ENCODE measurements at places on chromosomes 12 and 14.

GRCh38 chr14:96225745-96226151, 21.1 kb downstream of the BDKRB2 start:
- no peak for DNase-seq

GRCh38 chr14:45486599-45486998, 233.6 kb upstream of the MIS18BP1 start:
- no peak for DNase-seq

- no peak for DNase-seq
Measured at GRCh38 chr12:32296567-32296966, 102.8 kb upstream of the FGD4 start.

DNA sequence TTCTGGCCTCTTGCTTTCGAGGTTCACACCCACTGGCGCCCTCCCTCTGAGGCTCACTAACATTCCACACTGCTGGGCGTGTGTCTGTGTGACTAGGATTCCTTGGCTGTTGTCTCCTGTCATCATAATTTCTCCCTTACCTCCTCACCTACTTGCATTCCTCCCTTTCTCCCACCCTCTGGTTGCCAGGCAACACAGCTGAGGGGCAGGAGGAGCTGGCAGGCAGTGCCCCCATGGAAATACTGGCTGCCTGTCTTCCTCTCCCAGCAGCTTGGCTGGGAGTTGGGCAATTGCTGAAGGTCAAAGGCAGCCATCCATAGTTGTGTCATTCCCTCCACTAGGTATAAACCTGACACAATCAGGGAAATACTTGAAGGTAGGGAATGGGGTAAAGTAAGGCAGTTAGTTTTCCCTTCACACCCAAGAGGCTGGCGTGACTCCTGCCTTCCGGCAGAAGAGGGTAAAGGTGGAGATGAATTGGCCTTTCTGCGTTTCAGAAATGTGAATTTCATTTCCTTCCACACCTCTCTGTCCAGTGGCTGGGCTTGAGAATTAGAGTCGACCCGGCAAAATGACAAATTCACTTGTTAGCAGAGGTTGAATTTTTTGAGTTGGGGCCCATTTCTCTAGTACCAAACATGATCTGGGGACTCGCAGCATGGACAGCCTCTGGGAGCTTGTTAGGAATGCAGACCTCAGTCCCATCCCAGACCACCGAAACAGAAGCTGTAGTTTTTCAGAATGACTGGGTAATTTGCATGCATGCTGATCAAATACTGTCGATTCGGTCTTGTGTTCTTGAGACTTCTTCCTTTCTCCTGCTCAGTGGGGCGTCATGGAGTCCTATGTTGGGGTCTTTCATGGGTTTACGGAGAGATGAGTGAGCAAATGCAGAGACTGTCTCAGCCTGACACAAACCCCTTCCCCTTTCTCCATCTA, 24.3 kb upstream of the EMP1 start:
- DNase-seq: no peak

DNA sequence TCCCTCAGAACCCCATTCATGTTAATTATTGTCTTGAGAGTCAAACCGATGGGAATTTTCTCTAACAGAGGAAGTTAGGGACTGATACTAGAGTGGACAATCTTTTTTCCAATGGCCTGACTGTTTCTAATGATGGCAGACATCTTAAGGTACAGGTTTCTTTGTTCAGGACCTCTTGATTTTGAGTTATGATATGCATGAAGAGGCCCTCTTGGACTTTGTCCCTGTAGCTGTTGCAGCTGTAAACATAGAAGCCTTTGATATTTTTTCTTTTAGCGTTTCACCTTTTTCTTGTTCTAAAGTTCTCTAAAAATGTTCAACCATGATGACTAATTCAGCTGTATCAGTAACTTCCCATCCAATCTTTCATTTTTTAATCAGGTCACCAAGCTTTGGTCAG, 53.0 kb downstream of the LGR5 start:
- DNase-seq: no peak

GRCh38 chr14:104138718-104139459, 502 bp downstream of the KIF26A start:
- no peak for DNase-seq

DNA sequence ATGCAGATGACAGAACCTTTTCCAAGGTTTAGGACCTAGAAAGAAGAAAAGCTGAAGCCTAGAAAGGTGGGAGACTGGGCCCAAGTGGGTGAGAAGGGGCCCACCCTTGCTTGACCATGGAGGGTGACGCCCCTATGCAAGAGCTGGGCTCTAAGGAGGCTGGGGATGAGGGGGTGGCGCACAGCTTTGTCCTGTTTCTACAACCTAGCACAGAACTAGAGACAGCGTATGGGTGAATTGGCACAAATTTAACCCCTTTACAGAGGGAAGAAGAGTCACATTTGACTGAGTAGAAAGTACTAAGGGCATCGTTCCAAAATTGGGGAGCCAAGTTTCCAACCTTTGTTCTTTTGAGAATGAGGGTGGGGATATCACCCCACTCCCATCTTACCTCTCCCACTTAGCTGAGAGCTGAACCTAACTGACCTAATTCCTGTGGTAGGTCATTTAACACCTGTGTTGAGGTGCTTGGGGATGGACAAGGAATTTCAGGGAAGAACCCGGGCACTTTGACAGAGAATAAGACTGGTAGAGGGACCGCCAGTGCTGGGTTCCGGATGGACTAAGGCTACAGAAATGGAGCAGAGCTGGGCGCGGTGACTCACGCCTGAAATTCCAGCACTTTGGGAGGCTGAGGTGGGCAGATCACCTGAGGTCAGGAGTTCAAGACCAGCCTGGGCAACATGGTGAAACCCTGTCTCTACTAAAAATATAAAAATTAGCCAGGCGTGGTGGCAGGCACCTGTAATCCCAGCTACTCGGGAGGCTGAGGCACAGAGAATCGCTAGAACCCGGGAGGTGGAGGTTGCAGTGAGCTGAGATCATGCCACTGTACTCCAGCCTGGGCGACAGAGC, 5.2 kb downstream of the NFKBIA start:
- DNase-seq: peak; percentile 30

GRCh38 chr12:58767496-58767895, 152.8 kb downstream of the LRIG3 start:
- DNase-seq: no peak

DNA sequence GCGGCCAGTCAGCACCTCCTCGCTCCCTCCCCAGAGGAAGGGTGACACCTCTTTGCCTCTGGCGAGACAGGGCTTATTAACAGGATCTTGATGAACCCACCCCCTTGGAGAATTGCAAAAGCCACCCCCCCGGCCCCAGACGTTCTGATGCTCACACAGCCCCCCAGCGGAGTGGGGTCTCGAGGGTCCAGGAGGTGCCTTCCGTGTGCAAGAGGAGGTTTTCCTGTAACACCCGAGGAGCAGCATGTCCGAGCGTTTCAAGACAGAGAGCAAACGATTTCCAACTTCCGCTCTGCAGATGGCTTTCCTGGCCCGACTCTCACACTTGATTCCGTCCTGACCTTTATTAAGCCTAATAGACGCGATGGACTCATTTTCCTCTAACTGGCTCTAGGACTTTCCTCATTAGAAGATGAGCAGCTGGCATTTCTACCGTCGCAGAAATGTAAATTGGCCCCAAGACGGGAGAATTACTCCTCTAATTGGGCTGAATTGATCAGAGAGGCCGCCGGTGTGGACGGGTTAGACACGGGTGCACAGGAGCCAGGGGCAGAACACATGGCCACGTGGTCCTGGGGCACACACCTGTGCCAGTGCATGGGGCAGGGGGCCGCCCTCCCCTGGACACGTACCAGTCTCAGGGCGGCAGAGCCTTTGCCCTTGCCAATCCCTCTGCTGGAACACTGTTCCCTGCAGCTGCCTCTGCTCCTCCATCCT, 84.4 kb downstream of the NOC4L start:
- no peak for DNase-seq

- no peak for DNase-seq
Measured at GRCh38 chr14:68955851-68956179, 23.3 kb downstream of the ACTN1 start.

DNA sequence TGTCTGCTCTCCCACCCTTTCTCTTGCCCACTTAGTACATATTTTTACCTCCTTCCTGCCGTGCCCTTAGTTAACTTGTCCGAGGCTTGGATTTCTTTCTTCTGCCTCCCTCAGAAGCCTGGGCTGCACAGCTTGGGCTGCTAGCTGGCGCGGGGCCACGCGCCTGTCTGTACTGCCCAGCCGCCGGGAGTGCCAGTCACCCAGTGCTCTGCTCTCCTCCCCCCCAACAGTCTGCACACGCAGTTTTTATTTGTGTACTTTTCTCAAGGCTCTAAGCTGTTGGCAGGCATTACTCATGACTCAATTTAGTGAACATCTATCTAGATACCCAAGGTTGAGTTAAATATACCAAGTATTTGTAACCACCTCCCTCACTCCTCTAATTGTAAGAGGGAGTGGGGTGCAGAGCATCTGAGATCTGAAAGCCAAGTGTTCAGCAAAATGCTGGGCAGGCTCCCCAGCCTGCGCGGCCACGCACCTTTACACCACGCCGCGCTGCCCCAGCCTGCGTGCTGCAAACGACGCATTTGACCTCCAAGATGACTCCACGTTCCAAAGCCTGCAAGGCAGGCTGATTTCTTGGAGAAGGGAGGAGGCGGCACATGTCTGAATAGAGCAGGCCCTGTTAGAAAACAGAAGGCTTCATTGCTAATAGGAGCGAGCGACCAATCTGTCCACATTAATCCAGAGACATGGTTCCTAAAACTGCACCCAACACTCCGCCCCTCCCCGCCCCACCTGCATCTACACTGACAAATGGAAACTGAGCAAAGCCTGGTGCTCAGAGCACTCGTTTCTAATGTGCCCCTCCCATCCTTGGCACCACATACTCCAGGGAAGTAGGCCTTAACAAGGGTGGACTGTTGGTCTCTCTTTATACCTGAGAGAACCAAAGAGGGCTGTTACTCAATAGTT, 18.2 kb upstream of the CACNA2D4 start:
- no peak for DNase-seq

DNA sequence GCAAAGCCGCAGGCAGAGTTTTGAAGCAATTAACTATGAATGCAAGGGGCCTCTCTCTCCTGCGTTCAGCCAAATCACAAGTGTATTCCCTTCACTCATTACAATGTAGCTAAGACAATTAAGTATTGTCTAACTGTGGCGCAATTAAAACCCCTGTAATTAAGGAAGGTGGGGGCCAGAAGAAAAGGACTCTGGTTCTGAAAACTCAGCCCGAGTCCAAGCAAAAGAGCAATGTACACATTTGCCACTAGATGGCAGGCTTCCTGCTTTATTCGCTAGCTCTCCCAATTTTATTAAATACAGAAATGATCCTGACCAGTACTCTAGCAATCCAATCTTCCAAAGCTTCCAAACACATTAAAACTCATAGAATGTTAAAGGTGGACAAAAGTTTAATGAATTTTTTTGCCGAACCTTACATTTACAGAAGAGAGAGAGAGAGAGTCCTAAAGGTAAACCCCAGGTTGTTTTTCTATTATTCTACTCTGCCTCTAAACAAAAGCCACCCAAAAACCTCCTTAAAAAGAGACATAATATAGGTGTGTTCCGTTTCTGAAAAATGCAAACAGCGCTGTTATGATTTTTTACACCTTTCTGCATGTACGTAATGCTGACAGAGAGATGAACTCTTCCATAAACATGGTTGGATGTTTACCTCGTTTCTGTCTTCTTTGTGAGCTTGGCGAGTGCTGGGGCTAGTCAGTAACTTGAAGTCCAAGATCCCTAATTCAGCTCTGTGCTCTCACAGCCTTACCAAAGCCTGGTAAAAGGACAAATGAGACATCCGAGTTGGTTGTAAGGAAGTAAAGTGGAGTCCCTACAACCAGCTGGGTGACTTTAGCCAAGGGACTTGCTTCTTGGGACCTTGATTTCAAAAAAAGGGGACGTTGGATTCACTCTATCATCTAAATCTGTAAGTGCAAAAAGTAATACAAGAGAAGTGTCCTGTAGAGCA, 50.9 kb upstream of the VASH1 start:
- no peak for DNase-seq

GRCh38 chr14:91396959-91397815, 20.4 kb downstream of the CCDC88C start:
- no peak for DNase-seq

DNA sequence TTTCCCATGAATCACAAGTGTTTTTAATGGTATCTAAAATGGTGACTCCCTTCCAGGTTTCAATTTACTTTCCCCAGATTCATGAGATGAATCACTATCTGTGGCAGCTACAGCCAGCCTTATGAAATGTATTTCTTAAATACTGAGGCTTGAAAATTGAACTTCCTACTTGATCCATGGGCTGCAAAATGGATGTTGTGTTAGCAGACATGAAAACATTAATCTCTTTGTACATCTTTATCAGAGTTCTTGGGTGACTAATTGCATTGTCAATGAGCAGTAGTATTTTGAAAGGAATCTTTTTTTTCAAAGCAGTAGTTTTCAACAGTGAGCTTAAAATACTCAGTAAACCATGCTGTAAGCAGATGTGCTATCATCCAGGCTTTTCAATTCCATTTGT, 250.8 kb downstream of the SLC6A15 start:
- no peak for DNase-seq

DNA sequence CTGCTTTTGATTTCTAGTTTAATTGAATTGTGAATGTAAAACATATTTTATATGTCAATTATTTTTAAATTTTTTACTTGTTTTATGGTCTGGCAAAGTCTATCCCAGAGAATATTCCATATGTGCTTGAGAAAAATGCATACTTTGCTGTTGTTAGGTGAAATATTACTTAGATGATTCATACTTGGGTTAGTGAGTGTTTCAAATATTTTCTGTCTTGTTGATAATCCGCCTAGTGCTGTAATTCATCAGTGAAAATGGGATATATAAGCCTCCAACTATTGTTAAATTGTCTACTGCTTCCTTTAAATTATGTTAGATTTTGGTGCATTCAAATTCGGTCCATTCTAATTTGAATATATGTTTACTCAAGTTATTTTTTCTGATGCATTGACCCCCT, 395.5 kb downstream of the LRFN5 start:
- no peak for DNase-seq

DNA sequence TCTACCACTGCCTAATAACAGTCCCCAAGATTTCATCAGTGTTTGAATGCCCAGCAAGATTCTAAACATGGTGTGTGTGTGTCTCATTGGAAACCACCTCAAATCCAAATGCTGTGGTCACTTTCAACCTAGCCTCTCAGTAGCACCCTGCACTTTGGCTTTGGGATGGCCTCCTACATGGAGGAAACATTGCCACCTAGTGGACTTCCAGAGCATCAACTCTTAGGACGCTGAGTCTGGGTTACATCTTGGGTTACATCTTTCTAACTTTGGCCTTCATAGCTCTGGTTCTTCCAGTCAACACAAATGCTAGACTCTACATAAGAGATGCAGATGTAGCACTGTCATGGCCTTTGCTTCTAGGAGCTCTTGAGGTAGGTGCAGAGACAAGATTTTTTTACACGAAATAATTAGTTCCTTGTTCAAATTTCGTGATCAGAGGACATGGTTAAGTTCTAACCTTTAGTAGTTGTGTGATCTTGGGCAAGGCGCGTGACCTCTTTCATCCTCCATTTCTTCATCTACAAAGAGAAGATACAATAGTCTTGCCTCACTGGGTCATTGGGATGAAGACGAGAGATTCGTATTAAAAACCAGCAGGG, 113.5 kb upstream of the VASH1 start:
- no peak for DNase-seq

- no peak for DNase-seq
Measured at GRCh38 chr12:58592475-58593207, 327.7 kb downstream of the LRIG3 start.
